Stimulated activated CD4-positive, alpha-beta T cell treated with anti-CD3 and anti-CD28 coated beads, TNF-alpha, amount 100 ng/mL, for 1 hour (primary cell): ENCODE measurements at places on chromosomes 1 and 21.

GRCh38 chr1:27348861-27349783, 7.3 kb downstream of the SYTL1 start:
- no peak for DNase-seq

DNA sequence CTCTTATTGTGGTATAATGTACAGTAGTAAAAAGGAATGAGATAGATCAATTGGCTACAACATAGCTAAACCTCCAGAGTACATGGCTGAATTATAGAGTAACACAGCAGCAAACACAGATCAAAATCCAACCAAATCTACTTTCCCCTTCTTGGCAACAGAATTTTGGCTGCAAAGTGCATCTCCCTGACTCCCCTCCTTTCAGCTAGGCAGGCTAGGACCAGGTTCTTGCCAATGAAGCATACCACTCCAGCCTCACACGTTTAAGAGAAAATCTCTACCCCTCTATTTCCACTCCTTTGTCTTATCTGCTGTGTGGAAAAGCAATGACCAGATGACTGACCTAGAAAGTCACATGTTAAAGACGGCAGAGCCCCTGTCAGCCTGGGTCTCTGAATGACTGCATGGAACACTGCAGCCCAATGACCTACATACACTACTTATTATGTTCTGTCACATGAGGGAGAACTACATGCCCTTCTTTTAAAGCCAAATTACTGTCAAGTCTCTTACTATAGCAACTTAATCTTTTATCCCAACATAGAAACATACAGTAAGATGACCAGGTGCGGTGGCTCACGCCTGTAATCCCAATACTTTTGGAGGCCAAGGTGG, 99.1 kb downstream of the HLCS start:
- DNase-seq: no peak

DNA sequence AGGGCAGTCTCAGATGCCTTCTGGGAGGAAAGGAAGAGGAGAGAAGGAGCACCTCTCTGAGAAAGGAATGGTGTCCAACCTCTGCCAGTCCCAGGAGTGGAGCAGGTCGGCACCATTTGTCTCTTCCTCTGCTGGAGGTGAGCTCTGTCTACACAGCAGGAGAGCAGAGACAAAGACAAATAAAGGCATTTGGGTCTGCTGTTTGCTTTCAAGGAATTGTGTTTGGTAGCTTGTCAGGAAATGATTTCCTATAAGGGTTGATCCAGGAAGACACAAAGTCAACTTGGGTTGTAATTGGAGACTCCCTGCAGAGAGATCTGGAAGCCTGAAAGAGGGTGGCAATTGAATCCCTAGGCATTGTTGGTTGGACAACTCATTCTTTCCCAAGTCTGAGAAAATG, 34.5 kb upstream of the PLXNA2 start:
- no peak for DNase-seq

- DNase-seq: no peak
These were observed 632.0 kb downstream of the SMYD3 start for GRCh38 chr1:245874942-245875580.

DNA sequence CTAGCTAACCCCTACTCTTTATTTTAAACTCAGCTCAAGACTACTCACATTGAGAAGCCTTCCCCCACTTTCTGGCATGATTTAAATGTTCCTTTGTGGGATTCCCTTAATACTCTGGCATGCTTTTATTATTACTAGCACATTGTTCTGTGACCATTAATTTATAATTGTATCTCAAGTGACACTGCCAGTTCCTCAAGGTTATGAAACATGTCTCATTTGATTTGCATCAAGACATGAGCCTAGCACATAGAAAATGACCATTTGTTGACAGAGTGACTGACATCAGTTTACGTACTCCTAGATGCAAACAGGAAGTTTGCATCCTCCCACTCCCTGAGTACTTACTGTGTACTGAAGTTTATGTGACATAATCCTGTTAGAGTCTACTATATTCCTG, 15.2 kb downstream of the RGS4 start:
- no peak for DNase-seq
